Cortex of kidney (tissue), 1 donor: ENCODE measurements at places on chromosomes 5 and 9.

GRCh38 chr5:151250346-151251000 lies 2.5 kb upstream of the GM2A start:
- DNase-seq = no peak

GRCh38 chr5:62421414-62421813 lies 8.9 kb downstream of the IPO11 start:
- no peak for DNase-seq

- no peak for DNase-seq
Measured at GRCh38 chr5:160743027-160743426, 109.0 kb downstream of the ATP10B start.

- DNase-seq = no peak
Measured at GRCh38 chr5:166625210-166625865, 1666.1 kb upstream of the WWC1 start.

- no peak for DNase-seq
Measured at GRCh38 chr9:93086447-93087224, 9.4 kb upstream of the CARD19 start.

DNA sequence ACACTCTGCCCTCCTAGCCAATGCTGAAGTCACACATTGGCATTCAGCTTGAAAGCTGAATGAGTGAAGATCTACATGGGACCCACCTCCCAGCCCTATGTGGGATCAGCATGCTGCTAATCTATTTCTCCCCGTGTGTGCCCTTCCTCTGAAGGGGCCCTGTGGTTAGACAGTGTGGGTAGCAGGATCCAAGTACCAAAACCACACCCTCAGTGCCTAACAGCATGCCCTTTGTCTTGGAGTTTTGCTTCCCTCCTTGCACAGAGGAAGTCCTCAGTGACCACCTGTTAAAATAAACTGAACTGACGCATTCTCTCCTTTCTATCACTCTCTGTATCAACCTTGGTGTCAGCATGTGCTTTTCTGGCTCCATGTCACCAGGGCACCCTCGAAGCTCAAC lies 25.0 kb downstream of the SH3TC2 start:
- no peak for DNase-seq

DNA sequence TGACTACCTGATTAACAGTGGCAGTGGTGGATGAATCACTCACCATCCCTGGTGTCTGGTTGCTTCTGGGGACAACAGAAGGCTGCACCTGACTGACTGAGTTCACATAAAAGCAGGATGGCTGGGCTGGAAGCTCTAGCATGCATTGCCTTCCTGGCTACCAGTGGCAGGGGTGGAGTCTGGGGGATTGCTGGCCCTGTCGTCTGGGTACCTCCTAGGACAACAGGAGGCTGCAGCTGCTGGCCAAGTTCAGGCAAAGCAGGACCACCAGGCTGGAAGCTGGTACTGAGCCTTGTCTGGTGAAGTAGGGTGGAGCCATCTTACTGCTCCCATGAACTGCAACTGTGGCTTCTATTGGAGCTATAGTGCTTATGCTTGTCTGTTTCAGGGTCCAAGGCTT lies 480.8 kb upstream of the CTNND2 start:
- DNase-seq = no peak

- DNase-seq = no peak
Measured at GRCh38 chr5:83931969-83932368, 211.3 kb upstream of the HAPLN1 start.

GRCh38 chr5:142520885-142521284 lies 165.0 kb downstream of the FGF1 start:
- DNase-seq = no peak

DNA sequence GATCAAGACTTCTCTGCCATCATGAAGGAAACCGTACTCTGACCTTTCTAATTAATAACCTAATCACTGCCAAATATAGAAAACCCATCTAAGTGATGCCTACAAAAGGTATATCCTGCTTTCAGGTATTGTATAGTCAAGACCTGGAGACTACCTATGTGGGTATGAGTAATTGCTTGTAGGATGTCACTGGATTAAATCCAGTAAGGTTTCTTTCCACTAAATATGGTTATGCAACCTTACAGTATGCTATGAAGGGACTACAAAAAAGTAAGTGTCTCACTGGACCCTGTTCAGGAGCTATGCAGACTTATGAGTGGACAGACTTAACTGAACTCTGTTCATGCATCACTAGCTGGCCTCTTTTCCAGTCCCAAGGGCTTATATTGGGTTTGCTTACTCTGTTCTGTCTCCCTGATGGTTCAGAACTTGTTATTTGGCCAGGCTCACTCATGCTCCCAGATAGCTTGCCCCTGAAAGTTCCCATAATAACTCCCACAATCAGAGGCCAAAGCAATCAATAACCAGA lies 51.1 kb downstream of the PDE6A start:
- DNase-seq = no peak

GRCh38 chr9:33109850-33110595 lies 33.5 kb upstream of the SMU1 start:
- DNase-seq = no peak

- no peak for DNase-seq
Measured at GRCh38 chr5:180302256-180302655, 10.4 kb upstream of the MAPK9 start.

DNA sequence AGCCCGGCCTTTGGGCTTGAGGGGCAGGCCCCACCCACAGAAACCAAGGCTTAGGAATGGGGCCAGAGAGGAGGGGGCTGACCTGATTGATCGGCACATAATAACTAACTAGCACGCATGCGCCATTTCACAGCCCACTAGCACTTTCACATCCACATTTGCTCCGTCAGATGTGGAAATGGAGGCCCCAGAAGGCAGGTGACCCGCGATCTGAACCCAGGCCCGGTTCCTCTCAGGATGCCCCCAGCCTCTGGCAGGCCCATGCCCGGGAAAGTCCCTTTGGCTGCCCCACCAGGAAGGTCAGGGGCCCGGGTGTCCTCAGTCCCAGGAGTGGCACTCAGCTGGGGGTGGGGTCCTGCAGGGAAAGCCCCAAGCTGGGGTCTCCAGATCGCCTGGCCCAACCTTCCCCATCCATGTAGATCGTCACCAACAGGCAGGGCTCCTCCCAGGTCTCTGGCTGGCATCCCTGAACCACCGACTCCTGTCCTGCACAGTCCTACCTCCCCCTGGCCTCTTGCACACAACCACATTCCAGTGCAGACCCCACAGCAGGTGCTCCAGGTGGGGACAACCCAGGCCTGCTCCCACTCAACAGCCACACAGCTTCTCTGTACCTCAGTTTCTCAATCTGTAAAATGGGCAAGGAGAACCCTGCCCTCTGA lies 46.7 kb downstream of the VAV2 start:
- DNase-seq = no peak

- no peak for DNase-seq
Measured at GRCh38 chr5:145826895-145827674, 8.1 kb downstream of the PRELID2 start.

DNA sequence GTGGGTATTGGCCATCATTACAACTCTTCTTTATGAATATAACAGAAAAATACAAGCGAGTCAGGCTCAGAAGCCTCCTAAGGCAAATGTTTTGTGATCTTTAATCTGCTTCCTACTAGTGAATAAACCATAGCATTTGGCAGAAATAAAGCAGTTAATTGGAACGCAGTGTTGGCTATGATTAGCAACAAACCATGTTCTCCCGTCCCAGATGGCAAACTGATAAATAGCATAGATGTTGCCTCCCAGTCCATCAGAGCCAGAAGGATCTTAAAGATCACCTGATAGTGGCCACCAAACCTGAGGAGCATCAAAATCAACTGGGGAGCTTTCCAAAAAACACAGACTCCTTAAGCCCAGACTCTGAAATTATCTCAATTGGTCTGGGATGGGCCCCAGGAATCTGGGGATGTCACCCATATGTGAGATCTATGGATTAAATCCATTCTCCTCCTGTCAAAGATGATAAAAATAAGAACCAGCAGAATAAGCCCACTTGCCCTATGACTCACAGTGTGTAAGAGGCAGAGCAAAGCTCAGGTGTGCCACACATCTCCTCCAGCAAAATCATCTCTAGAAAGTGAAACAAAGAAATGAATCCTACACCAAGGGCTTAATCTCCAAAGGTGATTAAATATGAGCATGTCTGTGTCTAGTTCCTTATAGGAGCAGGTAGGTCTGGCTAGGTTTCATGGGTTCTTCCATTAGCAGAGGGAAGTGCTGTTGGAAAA lies 50.3 kb downstream of the APBA1 start:
- DNase-seq = no peak

- DNase-seq = no peak
Measured at GRCh38 chr9:15244001-15244441, 63.0 kb downstream of the TTC39B start.

GRCh38 chr5:83485842-83486241 lies 14.3 kb downstream of the VCAN start:
- DNase-seq = no peak

GRCh38 chr9:135100241-135100681 lies 12.8 kb downstream of the OLFM1 start:
- no peak for DNase-seq

- DNase-seq = no peak
Measured at GRCh38 chr9:27206041-27206440, 90.9 kb downstream of the EQTN start.

DNA sequence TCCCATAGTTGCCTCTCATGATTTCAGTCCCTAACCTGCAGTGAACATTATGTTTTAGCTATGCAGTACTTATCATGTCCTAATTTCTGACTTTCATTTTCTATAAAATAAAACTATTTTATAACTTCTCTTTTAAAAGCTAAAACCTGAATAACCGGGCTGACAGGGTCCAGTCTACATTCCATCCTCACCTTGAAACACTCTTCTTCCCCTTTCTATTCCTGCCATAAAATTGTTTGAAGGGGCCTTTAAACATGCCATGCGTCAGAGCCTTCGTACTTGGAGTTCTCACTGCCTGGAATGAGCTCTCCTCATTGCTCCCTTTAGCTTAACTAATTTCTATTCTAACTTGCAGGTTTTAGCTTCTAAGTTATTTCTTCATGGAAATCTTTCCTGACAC lies 143.0 kb upstream of the PRLR start:
- DNase-seq = no peak

- DNase-seq = peak; percentile 13
Measured at GRCh38 chr5:149320791-149321330, 24.4 kb upstream of the GRPEL2 start.

DNA sequence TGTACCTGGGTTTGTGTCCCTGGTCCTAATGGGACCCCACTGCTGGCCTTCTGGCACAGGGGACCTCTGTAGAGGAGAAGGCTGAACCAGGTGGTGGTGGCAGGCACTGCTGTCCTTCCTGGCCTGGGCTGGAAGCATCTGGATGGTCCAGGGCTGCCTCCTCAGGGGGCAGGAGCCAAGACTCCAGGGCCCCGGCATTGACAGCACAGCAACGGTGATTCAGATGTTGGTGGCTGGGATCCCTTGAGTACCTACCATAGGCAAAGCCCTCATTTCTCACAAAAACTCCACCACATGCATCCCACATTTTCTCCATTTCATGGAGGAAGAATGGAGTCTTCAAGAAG lies 15.0 kb downstream of the FGD3 start:
- no peak for DNase-seq

- no peak for DNase-seq
Measured at GRCh38 chr5:97836816-97837215, 653.8 kb upstream of the RIOK2 start.
